Stimulated activated CD4-positive, alpha-beta T cell treated with anti-CD3 and anti-CD28 coated beads, Interleukin-15, amount 100 ng/mL, for 1 hour (primary cell): ENCODE measurements at places on chromosomes 2 and 18.

DNA sequence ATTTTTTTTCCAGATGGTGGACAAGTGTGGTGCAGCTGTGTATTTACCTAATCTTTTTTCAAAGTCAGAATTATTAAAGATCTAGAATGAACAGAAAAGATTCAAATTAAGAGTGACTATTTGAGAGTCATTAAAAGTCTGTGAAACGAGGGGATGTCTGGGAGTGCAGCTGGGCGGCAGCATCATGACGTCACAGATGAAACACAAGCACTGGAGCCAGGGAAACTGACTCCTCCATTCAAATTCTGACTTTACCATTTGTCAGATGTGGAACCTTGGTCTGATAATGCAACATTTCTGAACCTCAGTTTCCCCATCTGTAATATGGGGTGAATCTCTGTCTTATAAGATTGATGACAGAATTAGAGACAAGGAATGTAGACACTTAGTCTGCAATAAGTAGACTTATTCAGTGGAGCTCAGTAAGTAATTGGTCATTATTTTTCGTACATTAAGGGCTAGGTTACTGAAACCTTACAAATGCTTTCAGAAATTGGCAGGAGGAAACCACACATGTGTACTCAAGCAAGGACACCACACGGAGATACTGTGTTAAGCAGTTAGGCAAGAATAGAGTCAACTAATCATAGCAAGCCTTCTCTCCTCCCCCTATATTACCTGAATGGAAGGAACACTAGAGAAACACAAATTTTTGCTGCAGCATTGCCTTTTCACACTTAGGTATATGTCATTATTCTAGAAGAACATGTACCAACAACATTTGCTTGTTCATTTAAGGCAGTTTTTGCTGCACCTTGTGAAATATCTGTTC is 27.8 kb upstream of the CXXC1 start:
- no peak for DNase-seq

DNA sequence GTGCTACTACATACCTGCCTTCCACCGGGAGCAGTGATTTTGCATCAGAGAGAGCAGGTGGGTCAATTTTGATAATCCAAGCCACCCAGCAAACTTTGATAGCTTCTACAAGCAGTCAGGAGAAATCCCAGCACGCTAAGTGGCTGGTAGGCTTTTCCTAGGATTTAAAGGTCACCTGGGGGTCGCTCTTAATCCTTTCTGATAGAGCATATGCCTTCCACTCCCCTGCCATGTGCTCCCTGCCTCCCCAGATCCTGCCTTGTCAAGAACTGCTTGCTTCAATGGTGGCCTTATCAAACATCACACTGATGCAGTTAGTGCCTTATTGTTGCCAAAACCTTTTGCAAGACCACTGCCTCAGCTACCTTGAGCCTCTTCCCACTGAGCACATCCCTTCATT is 462.3 kb upstream of the MEX3C start:
- DNase-seq = no peak

DNA sequence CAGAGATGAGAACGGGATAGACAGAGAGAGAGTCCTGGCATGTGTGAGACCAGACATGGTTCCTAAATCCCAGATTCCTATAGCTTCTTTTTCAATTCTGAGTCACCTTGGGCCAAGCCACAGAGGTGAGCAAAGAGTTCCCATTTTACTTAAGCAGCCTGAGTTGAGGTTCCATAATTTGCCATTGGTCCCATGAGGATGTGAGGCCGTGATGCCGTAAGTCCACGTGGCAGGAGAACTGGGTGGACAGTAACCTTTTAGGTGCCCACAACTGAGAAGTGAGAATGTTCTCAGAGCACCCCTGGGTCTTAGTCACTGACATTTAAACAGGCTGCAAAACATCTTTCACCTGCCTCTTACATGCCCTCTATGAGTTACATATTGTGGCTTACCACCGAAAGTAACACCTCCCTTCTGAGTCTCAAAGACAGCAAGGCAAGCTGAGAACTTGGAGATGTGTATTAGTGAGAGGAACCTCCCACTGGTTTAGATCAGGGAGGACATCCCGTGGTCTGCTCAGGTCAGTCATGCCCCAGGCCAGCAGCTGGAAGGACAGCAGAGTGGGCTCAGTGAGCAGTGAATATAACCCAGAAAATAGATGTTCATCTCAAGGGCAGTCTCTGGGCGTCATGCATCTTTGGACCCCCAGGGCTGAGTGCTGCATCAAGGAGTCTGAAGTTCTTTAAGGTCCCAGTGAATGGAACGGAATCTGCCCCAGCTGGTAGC is 127.9 kb upstream of the LGALSL start:
- peak; percentile 19 for DNase-seq

- DNase-seq = no peak
Observed at GRCh38 chr2:218029366-218030360, 26.9 kb upstream of the TNS1 start.

- DNase-seq = no peak
Observed at GRCh38 chr18:25284861-25285550, 67.0 kb downstream of the ZNF521 start.

GRCh38 chr2:234015861-234016260 is 34.6 kb upstream of the SPP2 start:
- no peak for DNase-seq

GRCh38 chr2:64371727-64372126 is 82.2 kb upstream of the LGALSL start:
- no peak for DNase-seq

DNA sequence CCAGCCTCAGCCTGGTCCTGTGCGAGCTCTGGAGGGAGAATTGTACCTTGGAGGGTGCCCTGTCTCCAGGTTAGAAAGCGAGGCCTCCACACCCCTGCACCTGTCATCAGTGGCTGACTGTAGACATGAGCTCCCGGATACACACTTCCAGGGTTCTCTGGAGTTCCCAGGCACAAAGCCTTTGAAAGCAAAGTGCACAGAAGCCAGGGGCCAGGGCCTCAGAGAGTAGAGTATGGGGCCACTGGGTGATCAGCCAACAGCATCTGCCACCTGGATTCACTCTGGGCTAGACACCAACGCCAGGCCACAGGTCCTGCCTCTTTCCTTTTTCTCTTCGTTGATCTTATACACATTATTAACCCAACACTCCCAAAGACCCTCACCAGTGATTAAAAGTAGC is 239.4 kb upstream of the HDAC4 start:
- DNase-seq = no peak

GRCh38 chr2:13109516-13109915 is 392.8 kb downstream of the TRIB2 start:
- DNase-seq = no peak

DNA sequence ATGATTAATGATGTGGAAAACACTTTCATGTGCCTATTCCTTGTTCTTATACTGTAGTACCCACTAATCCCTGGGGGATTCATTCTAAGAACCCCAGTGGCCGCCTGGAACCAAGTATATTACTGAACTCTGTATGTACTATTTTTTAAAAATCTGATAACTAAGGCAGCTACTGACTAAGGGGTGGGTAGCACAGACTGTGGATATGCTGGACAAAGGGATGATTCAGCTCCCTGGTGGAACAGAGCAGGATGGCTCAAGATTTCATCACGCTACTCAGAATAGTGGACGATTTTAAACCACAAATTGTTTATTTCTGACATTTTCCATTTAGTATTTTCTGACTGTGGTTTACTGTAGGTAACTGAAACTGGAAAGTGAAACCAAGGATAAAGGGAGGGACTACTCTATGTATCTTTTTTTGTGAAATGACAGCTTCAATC is 41.8 kb upstream of the CDC42EP3 start:
- DNase-seq = no peak

GRCh38 chr2:139964721-139965440 is 1184.7 kb upstream of the NXPH2 start:
- DNase-seq = no peak

DNA sequence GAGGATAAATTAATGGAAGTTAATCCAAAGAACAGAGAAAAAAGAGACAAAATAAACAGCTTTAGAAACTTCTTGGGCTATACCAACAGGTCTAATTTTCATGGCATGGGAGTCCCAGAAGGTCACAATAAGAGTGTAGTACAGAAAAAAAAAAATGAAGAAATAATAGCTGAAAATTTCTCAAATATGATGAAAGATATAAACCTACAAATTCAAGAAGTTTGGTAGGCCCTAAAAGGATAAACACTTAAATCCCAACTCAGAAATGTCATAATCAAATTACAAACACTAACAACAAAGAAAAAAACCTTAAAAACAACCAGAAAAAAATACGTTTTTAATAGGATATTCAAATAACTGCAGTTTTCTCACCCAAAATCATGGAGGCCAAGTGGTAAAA is 229.3 kb upstream of the ZEB2 start:
- no peak for DNase-seq

GRCh38 chr18:28063926-28064325 is 113.0 kb downstream of the CDH2 start:
- no peak for DNase-seq

GRCh38 chr18:49851624-49852023 is 38.3 kb upstream of the ACAA2 start:
- DNase-seq = no peak

- DNase-seq = no peak
Observed at GRCh38 chr2:181770150-181770549, 89.8 kb upstream of the NEUROD1 start.

DNA sequence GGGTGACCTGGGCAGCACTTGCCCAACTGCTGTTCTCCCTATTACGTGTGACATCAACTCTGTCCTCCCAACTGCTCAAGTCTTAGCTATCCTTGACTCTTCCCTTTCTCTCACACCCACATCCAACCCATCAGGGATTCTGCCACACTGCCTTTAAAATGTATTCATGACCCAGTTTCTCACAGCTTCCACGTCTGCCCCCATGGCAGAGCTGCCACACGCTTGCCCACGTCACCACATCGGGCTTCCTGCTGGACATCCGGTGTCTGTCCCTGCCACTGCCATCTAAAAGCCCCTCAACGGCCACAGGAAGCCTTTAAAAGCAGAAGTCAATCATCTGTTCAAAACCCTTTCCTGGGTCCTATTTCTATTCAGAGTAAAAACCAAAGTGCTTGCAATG is 233.1 kb upstream of the POU3F3 start:
- DNase-seq = no peak

DNA sequence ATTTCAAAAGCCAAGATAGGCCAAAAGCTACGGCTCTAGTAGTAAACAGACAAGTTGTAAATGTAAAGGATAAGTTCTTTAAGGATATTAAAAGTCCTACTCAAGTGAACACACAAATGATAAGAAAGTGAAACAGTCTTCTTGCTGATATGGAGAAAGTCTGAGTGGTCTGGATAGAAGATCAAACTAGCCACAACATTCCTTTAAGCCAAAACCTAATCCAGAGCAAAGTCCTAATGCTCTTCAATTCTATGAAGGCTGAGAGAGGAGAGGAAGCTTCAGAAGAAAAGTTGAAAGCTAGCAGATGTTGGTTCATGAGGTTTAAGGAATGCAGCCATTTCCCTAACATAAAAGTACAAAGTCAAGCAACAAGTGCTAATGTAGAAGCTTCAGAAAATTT is 111.7 kb upstream of the ZEB2 start:
- DNase-seq = no peak

DNA sequence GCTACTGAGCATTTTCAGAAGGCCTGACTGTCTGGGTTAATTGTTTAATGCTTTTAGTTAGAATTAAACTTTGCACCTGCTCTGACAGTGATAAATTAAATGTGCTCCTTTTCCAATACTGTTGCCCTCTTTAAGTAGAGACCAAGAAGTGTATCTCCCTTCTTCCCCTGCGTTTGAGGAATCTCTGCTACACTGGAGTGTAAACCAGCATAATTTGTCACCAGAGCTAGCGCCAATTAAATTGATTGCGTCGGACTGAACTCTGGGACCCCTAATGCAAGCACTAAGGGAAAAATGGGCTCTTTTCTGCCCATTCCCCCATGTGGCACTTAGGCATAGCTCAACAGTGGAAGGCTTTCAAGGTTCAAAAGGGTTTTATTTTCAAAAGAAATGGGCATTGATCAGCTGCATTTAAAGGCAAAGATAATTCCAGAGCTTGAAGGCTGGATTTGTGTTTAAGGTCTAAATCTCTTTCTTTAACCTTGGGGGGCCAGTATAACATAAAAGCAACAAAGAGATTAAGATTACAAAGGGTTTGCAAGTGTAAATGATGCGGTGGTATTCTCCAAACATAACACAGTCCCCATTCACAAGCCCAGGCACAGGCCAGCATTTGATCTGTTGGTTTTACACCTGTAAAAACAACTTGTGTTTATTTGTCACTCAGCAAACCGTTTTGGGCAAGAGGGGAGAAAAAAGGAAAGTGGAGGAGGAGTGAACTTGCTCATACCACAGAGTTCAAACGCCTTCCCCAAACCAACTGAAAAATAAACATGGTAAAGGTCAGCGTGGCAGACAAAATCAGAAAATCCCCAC is 427.6 kb downstream of the BCL11A start:
- DNase-seq = no peak

DNA sequence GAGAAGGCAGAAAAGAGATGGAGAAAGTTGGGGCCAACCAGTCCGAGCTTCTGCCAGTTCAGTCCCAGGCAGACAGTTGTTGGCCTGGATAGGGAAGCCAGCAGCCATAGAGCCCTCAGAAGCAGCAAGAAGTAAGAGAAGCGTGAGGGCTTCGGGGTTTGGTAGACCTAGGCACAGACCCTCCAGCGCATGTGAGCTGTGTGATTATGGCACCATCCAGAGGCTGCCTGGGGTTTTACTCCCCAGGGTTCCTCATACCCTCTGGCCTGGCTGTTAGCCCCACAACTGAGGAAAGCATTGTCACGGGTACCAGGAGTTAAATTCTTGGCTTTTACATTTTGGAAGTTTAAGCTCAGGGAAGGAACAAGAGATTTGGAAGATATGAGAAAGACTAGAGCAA is 93.7 kb upstream of the RAB6C start:
- no peak for DNase-seq

DNA sequence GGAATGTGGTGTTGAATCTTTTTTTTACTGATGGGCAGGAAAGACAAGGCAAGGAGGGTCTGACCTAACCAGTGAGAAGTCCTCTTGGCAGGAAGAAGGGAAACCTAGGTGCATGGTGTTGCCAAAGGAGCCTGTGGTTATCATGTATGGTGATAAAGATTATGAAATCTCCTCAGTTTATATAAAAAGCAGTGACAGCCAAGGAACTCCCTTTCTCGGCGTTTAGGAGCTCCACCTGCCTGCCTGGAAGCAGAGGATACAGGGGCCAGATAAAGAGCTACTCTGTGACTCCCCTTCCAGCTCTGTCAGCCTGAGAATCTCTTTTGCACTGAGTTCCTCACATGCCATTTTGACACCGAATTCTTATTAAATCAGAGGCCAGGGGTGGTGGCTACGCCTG is 26.1 kb downstream of the COLEC12 start:
- DNase-seq = no peak

DNA sequence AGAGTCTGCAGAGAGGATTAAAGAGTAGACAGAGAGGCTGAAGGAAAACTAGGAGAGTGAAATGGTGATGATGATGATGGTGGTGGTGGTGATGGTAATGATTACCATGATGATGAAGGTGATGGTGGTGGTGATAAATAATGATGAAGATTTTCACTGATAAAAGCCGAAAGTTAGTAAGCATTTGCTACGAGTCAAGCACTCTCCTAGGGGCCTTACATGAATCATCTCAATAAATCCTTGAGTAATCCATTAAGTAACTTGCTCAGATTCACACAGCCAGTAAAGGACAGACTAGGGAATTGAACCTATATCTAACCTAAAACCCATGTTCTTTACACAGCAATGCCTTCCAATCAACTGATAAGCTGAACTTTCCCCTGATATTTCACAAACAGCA is 106.7 kb upstream of the PGAP1 start:
- no peak for DNase-seq
